Osteocyte (in vitro differentiated cells): ENCODE measurements at places on chromosomes 12 and 14.

GRCh38 chr14:103693515-103693914 lies 21.7 kb downstream of the XRCC3 start:
- no peak for DNase-seq

GRCh38 chr14:76777721-76778120 lies 16.5 kb downstream of the VASH1 start:
- DNase-seq: no peak

GRCh38 chr12:11868027-11868426 lies 202.7 kb upstream of the BCL2L14 start:
- DNase-seq: no peak

DNA sequence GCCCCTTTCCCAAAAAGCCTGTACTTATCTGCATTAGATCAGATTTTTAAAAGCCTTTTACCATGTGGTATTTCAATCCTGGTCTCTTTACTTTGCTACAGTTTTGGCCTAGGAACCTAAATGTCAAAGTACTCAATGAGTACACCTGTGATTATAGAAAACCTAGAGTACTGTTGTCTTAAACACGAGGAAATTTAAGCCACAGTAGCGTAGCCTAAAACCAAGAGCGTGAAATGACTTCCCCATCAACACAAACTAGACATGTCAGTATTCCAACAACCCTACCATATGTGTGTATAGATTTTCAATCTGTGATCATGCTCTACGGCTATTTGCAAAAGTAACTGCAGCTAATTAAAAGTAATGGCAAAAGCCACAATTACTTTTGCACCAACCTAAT lies 52.7 kb upstream of the OR5AU1 start:
- DNase-seq: no peak

GRCh38 chr12:77406219-77406905 lies 341.0 kb upstream of the E2F7 start:
- DNase-seq: no peak
